Spleen (tissue), 13 donors: ENCODE measurements at places on chromosomes 7 and 10. TPM values are rescaled to one million over a fixed set of nuclear protein-coding genes. Genes with fewer than 3 reads are reported as not detected.

PLEKHS1 gene
- total RNA-seq = not detected

DNA sequence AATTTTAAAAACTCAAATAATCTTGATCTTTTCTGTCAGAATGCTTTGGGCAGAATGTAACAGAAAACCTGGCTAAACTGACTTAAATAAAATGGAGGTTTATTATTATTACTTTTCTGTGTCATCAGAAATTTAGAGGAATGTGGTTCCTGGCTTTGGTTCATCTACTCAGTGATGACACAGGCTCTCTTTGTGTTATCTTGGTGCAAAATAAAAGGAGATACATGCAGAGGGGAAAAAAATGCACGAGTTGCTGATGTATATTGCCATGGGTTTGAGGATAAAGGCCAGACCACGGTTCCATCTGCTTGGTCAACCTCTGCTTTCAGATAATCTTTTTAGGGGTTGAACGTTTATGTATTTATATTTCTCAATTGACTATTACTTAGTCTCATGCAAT, 181.4 kb downstream of the SUGCT start:
- no peak overlapping the region for H3K4me3 ChIP-seq
- no peaks in the 10 kb centered on the region for H3K4me1 ChIP-seq
- H3K27ac ChIP-seq = no peak overlapping the region
- H3K27me3 ChIP-seq = no peaks in the 10 kb centered on the region
- DNase-seq = no peak

GRCh38 chr10:99711129-99711719, 20.7 kb downstream of the COX15 start:
- H3K27me3 ChIP-seq = no peaks in the 10 kb centered on the region
- no peaks in the 10 kb centered on the region for H3K4me1 ChIP-seq
- no peak for DNase-seq
- H3K4me3 ChIP-seq = no peak overlapping the region
- H3K36me3 ChIP-seq = peaks cover 95% of the 10 kb centered on the region

- no peak overlapping the region for H3K4me3 ChIP-seq
- no peak for DNase-seq
- peaks cover 9% of the 10 kb centered on the region for H3K4me1 ChIP-seq
- H3K27ac ChIP-seq = no peak overlapping the region
Measured at GRCh38 chr10:60206735-60207134, 182.9 kb downstream of the ANK3 start.

DNA sequence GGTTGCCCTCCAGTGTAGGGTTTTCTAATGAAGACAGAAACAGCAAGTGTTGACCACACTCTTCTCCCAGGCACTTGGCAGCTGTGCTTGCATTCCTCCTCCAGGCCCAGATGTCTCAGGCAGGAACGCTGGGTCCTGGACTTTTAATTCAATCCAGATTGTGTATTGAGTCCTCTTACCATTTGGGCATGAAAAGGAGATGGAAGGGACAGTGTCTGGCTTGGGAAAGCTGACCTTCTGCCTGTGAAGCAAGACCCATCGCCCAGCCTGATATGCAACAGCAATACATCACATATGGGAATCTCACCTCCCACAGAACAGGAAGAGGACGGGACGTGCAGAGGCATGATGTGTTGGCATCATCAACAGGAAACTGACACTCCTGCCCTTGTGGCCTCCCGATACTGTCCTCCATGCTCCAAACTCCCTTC, 174.4 kb upstream of the LYZL2 start:
- H3K4me1 ChIP-seq = no peaks in the 10 kb centered on the region
- DNase-seq = peak; percentile 33
- H3K4me3 ChIP-seq = no peak overlapping the region
- H3K36me3 ChIP-seq = no peaks in the 10 kb centered on the region
- H3K27me3 ChIP-seq = no peaks in the 10 kb centered on the region

- H3K4me1 ChIP-seq = peaks cover 66% of the 10 kb centered on the region
- peak overlapping the region; percentile 38 for H3K27ac ChIP-seq
- peaks cover 46% of the 10 kb centered on the region for H3K27me3 ChIP-seq
- DNase-seq = no peak
- no peak overlapping the region for H3K4me3 ChIP-seq
Measured at GRCh38 chr10:125154529-125154928, 5.8 kb downstream of the CTBP2 start.

DNA sequence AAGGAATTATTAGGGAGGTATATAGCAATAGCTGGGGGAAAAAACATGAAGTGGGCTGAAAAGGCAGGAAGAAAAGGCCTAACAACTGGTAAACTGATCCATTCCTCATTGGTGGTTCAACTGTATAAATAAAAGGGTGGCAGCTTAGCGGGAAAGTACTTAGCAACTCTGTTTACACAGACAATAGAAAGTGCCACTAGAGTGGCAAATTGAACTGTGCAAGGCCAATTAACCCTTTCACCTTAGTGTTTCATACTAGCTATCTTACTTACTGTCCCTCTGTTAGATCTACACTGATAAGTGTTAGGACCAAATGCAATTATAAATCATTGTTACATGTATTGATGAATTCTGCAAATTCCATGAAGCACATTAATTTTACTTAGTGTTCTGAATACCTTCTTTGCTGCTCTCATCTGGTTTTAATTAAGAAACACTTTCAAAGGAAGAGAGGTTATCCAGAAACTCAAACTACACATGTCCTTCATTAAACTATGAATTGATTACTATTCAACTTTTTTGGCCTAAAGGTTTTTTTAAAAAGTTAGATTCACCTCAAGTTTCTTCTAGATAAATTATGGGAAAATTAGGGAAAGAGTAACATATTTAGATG, 28.0 kb downstream of the DNAJC1 start:
- no peaks in the 10 kb centered on the region for H3K27me3 ChIP-seq
- no peak overlapping the region for H3K27ac ChIP-seq
- H3K36me3 ChIP-seq = no peaks in the 10 kb centered on the region
- no peak for DNase-seq
- peaks cover 21% of the 10 kb centered on the region for H3K4me1 ChIP-seq

- H3K27me3 ChIP-seq = peaks cover 100% of the 10 kb centered on the region
- H3K27ac ChIP-seq = no peak overlapping the region
- peak overlapping the region; percentile 24 for H3K4me3 ChIP-seq
- peaks cover 61% of the 10 kb centered on the region for H3K4me1 ChIP-seq
- H3K36me3 ChIP-seq = no peaks in the 10 kb centered on the region
Measured at GRCh38 chr7:155374276-155375252, 76.9 kb downstream of the INSIG1 start.
